ENCODE measurements at places on chromosomes 1 and 21. TPM values are rescaled to one million over a fixed set of nuclear protein-coding genes. Genes with fewer than 3 reads are reported as not detected.

GRCh38 chr1:46613661-46614603 lies 2.7 kb downstream of the MOB3C start:
- peak; percentile 92 for DNase-seq

GPR52 gene
- total RNA-seq, result 0.67 TPM

GRCh38 chr1:29519108-29519787 lies 282.9 kb downstream of the PTPRU start:
- DNase-seq, result no peak

SHE gene
- 4.0 TPM for total RNA-seq

TNFSF4 gene
- 0.32 TPM for total RNA-seq

DNA sequence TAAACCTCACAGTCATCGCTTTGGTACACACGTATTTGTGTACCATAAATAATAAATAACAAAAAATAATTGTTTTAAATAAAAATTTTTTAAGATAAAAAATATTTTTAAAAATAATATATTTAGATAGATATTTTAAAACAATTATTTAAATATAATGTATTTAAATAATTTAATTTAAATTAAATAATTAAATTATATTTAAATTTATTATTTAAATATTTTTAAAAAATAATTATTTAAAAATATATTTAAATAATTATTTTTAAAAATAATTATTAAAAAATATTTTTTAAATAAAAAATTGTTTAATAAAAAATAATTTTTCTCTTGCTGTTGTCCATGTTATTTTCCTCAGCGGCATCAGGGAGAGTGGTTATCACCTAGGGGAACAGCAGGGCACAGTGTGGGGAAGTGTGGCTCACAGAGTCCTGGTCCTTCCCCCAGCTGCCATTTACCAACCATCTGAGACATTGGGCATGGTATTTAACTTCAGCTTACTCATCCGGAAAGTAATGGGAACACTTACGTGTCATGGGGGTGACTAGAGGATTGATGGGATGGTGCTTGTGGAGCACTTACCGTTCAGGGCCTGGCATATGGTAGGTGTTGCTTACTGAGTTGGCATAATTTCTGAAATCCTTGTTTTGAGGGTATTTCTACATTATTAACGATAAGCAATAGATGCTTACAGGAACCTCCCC lies 92.9 kb upstream of the TSPAN2 start:
- no peak for DNase-seq

DNA sequence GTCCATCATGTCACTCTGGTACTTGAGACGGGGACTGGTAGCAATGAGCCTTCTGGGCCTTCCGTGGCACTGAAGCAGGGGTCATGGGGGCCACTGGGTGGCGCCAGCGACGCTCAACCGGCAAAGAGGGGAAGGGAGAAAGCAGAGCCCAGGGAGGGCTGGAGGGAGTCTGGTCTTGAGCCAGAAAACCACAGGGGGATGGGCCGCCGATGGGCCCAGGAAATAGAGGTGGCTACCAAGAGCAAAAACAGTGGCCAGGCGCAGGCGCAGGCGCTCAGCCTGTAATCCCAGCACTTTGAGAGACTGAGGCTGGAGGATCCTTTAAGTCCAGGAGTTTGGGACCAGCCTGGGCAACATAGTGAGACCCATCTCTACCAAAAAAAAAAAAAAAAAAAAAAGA lies 21.8 kb downstream of the EXOC8 start:
- peak; percentile 78 for DNase-seq

TNNT2 gene
- 26.3 TPM for total RNA-seq

DNA sequence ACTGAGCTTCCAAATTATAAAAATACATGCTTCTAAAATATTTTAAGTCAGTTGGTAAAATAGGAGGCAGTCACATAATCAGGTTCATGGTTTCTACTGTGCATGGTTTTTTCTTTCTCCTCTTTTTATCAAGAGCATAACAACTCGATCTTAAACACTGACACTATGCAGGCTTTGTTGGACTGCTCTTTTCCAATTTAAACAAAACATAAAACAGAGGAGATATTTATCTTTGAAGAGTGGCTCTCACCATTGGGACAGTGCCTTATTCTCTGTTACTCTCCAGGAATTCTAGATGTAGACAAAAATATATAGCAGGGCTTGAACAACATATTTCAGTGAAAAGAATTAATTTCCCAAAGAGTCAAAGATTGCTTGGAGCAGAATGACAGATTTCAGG lies 883.5 kb upstream of the ADGRL2 start:
- no peak for DNase-seq

- DNase-seq, result no peak
These were observed 86.4 kb upstream of the COL6A1 start for GRCh38 chr21:45894906-45895777.

- DNase-seq, result no peak
These were observed 13.0 kb upstream of the JAK1 start for GRCh38 chr1:64979358-64979757.

DNA sequence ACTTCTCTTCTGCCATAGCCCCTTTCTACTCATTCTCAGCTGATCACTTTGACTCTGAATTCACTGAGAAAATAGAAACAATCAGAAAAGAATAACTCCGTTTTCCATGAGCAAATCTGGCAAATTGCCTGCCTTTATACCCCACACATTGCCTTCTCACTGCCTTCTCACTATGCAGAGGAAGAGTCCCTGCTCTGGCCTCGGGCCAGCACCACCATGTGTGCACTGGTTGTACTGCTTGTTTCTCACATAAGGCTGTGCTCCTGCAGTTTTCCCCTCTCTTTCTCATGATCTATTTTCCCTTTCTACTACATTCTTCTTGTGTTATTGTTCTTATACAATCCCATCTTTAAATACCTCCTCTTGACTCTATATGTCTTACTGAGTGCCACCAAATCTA lies 2.3 kb upstream of the HMGCS2 start:
- no peak for DNase-seq

DNA sequence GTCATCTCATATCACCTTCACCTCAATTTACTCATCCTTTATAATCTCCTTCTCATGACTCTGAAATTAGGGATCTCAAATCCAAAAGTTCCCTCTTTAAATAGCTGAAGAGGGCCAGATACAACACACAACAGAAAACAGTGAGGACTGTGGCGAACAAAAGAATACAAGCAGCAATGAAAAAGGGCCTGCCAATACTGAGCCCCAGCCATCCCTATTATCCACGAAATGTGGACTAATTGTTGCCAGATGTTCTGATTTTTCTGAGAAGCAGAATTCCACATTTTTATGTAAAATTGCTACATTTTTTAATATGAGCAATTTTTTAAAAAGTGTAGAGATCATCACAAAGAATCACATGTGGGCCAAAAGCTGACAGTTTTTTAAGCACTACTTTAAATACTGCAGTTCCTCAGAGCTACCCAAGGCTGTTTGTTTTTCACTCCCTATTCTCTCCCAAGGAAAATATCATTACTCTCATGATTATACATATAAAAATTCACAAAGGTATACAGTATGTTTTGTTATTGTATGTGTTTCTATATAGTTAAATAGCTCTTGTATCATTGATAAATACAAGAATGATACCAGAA lies 90.0 kb downstream of the ASH1L start:
- DNase-seq, result no peak

DNA sequence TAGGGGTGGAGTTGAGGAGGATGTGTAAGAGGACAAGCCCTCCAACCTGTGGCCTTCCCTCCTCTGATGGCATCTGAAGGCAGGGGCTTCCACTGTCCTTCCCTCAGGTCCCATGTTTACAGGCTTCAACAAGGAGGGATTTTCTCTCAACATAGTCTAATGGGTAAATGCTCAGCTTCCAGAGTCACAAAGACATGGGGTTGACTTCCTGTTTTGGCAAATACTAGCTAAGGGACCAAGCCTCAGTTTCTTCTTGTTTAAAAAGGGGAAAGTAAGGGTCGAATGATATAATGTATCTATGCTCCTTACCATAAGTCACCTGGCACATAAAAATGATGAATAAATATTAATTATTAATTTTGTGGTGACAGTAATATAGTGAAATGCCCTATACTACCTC lies 3.1 kb downstream of the SV2A start:
- no peak for DNase-seq

GRCh38 chr1:153728305-153729066 lies 636 bp downstream of the INTS3 start:
- no peak for DNase-seq

DNA sequence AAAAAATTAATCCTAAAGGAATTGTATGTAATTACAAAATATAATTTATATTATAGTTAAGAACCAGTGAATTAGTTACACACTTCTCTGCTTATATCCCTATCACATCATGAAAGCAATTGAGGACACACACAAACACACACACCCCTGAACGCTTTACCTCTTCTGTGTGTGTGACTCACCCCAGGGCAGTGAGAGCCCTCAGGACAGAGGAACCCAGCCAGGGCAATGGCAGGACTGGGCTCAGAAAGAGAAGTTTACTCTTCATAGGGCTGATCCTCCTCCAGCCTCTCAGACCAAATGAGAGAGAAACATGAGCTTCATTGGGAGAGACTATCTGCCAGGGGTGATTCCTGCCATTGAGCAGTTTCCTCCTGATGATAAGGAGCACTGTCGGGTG lies 38.1 kb downstream of the SLC44A3 start:
- DNase-seq, result no peak

- no peak for DNase-seq
These were observed 12.3 kb upstream of the C4BPB start for GRCh38 chr1:207076181-207076955.

TUFT1 gene
- 168 TPM for total RNA-seq

- no peak for DNase-seq
These were observed 14.2 kb downstream of the PTPN14 start for GRCh38 chr1:214537219-214537618.

GRCh38 chr21:42594616-42595282 lies 58.7 kb upstream of the PDE9A start:
- DNase-seq, result no peak

GRCh38 chr1:174266991-174267612 lies 107.8 kb downstream of the RABGAP1L start:
- no peak for DNase-seq

ESRRG gene
- 6.8 TPM for total RNA-seq

- DNase-seq, result no peak
These were observed 123.3 kb upstream of the EDN2 start for GRCh38 chr1:41607808-41608207.

NLRP3 gene
- 0.13 TPM for total RNA-seq

SMPDL3B gene
- total RNA-seq, result 3.5 TPM
